ENCODE measurements at places on chromosomes 4 and X.

DNA sequence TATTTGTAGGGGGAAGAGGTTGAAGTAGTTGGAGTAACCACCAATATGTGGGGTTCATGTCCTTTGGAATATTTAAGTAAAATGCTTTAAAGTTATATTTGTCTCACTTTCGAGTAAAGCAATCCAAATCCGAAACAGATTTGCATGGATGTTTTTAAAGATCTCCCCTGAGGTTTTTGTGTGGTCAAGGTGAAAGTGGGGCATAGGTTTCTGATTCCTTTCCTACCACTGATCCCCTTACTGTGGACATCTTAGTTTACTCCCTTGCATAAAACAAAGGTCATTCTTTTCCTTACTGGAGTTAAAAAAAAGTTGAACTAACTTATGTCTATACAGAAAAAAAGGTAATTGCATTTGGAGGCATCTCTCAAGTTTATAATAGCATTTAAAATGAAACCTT lies 71.9 kb upstream of the PHOX2B start:
- no peak for DNase-seq

DNA sequence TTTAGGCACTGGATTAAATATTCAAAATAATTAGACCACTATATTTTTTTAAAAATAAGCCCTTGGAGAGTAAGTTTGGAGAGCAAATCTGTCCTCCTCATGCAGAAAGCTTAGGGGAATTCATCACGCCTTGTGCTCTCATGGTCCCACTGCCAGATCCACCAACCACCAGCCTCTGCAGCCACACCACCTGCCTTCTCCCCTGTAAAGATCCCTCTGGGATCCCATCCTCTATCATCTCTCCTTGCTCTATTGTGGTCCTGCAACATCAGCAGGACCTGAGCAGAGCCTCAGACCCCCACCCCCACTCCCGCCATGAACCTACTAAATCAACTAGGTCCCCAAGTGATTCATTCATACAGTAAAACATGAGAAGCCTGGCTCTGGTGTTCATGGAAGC lies 482.6 kb upstream of the GALNT7 start:
- no peak for DNase-seq

DNA sequence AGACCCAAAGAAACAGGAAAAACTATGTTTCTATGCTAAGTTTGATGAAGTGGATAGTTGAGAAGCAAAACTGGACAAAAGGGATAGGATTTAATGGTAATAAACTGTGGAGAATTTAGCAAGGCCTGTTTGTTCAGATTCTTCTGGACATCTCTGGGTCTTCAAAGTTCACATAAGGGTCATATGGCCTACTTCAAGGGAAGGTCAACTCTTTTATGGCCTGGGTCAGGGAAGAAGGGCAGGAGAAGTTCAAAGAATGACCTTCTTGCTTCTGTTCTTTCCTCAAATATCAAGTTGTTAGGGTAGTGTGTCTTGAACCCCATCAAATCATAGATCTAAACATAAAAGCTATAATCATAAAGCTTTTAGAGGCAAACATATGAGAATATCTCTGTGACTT lies 102.7 kb downstream of the SOWAHB start:
- DNase-seq: no peak

GRCh38 chr4:80185787-80186548 lies 11.3 kb upstream of the PRDM8 start:
- DNase-seq: no peak

DNA sequence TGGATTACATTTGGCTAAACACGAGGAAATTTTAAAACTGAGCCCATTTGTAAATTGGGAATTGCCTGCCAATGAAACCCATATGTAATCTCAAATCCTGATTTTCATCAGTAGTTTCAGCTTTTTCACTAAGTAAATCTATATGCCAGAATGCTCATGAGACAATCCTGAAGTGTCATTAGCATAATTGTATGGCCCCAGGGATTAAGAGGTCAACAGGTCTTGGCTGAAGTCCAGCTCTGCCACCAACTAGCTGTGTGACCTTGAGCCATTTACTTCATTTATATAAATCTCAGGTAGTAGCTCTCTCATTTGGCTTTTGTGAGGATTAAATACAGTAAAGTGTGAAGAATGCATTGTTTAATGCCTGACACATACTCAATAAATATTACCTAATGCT lies 320.5 kb upstream of the EMCN start:
- no peak for DNase-seq

DNA sequence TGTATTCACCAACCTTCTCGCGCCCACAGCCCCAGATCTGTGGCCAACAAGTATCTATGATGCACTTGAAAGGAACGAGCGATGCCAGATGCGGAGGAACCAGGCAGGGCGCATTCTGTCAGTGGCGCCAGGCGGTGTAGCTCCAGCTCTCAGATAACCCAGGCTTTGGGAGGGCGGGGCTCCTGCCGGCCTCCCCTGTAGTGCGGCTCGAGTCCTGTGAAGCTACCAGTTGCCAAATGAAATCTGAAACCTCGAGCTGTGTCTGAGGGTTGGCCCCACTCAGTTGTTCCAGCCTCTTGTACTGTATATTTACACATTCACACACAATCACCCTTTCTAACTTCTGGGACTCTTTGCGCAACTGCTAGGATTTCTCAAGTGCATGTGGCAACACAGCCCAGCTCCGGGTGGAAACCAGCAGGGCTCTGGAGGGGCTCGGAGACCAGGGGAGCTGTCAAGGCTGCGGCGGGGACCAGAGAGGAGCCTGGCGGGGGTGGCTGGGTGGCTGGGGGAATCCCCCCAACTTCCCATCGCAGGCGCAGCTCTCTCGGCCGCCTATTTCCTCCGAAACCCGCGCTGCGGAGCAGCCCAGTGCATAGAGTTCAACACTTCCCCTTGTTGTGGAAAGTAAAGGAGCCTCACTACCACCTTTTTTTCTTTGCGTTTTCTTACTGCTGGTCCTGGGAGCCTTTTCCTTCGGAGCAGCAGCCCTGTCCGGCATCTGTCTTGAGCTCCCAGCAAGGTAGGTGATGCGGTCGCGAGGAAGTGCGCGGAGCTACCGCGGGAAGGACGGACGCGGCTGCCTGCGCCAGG lies at the start of gene ARHGAP24:
ARHGAP24 (plus strand) TSS at position 333 of the 813 bp plus-strand sequence.
- peak; percentile 3 for DNase-seq

- DNase-seq: no peak
Observed at GRCh38 chr4:94534401-94535312, 82.9 kb downstream of the PDLIM5 start.

- no peak for DNase-seq
Observed at GRCh38 chr4:101067383-101067782, 279.9 kb downstream of the PPP3CA start.

GRCh38 chr4:186728631-186729271 lies 5.1 kb upstream of the FAT1 start:
- DNase-seq: no peak

DNA sequence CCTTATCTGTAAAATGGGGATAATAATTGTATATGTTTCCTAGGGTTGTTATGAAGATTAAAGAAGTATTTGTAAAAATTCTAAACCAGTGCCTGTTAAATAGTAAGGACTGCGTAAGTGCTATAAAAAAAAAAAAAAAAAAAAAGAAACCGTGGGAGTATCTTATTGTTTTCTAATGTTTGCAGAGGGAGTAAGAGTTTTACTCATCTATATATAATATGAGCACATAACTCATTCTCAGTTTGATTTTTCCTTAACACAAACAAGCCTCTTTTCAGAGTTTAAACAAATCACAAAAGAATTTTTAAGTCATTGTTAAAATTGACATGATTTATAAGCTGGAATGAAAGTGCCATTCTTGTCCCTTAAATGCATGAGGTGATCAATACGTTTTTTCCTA lies 104.9 kb downstream of the AMELX start:
- no peak for DNase-seq

GRCh38 chrX:11944501-11944900 lies 186.5 kb downstream of the MSL3 start:
- no peak for DNase-seq

- no peak for DNase-seq
Observed at GRCh38 chrX:122389005-122389404, 795.1 kb upstream of the GRIA3 start.

- DNase-seq: no peak
Observed at GRCh38 chrX:49117581-49117980, 6.0 kb downstream of the GPKOW start.

DNA sequence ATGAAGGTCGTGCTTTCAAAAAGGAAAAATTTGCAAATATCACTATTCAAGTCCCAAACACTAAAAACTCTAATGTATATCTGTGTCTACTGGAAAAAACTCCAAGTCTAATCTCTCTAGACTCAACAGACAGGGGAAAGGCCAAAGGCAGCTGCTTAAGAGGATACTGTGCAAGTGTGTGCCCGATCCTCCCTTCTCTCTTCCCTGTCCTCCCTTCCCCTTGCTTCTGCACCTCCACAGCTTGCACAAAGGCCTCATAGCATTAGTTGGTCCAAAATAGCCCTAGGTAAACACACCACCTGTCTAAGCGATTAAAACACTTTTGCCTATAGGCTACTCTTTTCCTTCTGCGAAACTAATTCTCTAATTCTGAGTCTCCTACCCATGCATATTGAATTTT lies 10.6 kb downstream of the C4orf54 start:
- no peak for DNase-seq

DNA sequence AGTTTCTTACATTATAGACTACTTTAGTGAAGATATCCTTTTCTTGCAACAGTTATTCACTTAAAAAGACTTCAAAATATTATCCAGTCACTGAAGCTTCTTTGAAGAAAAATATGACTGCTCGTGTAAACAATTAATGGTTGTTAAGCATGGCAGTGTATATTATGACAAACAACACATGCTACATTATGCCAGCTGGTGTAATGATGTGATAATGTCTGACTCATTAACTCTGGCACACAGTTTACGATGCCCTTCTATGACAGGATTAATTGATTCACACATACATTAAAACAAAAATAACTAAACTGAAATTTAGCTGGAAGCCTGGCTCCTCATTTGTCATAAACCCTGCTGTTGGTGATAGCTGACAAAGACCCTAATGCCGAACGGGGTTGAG lies 22.4 kb downstream of the GK2 start:
- DNase-seq: no peak

GRCh38 chrX:55057675-55058249 lies 17.1 kb upstream of the PAGE2B start:
- DNase-seq: peak; percentile 1

DNA sequence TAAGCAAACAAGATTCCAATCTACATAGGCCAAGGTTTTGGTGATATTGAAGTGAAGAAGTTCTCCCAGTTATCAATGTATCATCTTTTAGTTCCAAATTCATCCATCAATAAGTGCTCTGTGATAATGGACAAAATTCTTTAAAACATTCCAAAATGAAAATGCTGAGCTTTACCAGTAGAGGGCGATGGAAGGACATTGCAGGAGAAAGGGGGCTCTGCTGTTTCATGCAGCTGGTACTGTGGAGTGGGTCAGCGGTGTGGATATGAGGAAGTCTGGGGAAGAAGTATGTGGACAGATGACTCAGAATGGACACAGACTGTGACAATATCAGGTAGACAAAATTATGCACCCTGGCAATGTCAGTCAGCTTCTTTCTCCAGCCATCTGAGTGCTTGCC lies 46.6 kb upstream of the HS6ST2 start:
- DNase-seq: no peak

GRCh38 chrX:111504941-111505340 lies 6.5 kb upstream of the SERTM2 start:
- DNase-seq: no peak

DNA sequence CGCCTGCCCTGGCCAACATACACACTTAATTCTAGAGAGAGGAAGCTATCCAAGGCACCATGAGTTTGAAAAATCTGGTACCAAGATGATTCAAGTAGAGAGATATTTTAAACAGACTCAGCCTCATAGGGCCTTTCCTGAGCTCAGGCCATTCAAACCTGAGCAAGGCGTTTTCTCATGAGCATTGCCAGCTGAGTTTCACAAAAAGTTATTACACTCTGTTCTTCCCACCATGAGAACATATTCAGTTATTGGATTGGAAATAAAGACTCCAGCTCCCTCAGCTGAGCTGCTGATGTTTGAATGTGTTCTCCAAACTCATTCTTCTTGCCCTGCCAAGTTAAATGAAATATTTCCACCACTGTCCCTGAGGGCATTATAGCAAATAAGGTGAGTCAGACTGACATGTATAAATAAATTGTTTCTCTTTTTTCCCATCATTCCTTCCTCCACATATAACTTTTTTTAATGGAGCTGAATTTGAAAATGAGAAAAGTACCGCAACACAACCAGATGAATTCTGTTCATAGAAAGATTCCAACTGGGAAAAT lies 429.6 kb downstream of the RAB28 start:
- no peak for DNase-seq

- DNase-seq: no peak
Observed at GRCh38 chr4:48827622-48828021, 3.3 kb upstream of the OCIAD1 start.

All from activated CD4-positive, CD25-positive, alpha-beta regulatory T cell (primary cell).